ENCODE measurements at places on chromosomes 4 and X.

GRCh38 chrX:72247206-72247942 lies 8.5 kb upstream of the ERCC6L start:
- no peak for DNase-seq

DNA sequence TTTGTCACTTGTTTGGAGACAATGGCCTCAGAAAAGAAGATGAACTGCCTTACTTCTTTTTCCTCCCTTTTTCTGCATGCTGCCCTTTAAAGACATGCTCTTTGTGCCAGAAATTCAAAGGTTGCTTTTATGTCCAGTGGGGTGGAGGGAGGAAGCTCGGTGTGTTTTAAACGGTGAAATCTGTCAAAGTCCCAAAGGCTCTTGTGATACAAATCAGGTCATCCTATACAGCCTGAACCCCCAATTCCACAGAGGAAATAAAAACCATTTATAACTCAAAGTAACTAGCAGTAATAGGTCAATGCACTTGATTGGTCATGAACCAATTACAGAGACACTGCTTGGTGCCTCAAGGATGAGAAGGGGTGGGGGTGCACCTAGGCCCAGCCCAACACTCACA lies 339.3 kb upstream of the F9 start:
- DNase-seq: no peak

DNA sequence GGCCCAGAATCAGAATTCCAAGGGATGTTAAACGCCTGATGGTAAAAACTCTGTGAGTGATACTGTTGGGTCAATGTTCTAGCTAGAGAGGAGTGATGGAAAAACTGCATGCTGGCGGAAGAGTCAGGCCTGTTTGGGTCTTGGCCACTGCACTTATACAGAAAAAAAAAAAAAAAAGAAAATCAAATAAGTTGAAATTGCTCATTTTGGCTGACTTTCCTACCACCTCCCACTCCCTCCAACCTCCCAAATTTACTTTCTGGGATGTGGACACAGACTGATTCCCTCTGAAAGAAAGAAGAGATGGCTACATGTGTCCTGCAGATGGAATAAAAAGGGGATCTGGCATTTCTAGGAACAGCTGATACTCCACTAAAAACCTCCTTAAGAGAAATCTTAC lies 234.1 kb upstream of the GIMD1 start:
- DNase-seq: no peak

GRCh38 chrX:3621414-3621813 lies 92.0 kb downstream of the PRKX start:
- DNase-seq: no peak

- DNase-seq: no peak
Measured at GRCh38 chr4:80461412-80461811, 125.9 kb downstream of the CFAP299 start.

DNA sequence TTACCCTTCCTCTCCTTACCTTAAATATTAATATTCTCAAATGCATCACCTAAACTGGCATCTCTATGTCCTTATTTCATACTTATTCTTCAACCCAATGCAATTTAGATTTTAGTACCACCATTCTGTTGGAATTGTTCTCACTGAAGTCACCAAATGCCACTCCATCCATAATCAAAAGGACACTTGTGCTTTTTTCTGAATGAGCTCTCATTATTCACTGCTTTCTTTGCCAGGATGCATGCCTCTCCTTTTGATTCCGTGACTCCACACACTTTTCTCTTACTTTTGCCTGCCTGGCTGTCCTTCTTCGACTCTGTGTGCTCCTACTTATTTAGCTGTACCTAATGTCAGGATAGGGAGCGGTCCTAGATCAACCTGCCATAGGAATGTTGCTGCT lies 633.1 kb upstream of the BOD1L1 start:
- DNase-seq: no peak

DNA sequence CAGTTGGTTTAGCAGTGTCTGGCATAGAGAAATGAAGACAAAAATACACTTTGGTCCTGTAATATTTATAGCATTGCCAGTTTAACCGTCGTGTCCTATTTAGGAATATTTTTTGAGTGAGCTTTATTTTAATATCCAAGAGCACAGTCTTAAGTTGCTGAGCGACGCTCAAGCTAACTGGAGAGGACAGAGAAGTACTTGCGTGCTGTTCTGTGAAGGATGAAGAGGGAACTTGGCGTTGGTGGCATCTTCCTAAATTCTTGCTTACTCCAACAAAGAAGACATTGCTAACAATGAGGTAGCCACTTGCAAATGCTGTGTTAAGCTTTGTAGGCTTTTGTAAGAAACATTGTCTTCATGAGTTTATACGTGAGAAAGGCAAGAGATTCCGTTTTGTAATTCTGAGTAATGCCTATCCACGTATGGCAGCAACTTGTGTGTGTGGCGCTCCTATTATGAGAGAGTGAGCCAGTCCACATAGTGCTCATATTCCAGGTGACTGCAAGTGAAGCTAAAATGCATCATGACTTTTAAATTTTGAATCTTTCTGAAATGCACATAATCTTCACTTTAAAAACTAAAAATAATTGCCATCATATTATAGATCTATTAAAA lies 50.6 kb downstream of the SYNPO2 start:
- DNase-seq: no peak

- no peak for DNase-seq
Measured at GRCh38 chr4:86031927-86032326, 327.9 kb downstream of the MAPK10 start.

DNA sequence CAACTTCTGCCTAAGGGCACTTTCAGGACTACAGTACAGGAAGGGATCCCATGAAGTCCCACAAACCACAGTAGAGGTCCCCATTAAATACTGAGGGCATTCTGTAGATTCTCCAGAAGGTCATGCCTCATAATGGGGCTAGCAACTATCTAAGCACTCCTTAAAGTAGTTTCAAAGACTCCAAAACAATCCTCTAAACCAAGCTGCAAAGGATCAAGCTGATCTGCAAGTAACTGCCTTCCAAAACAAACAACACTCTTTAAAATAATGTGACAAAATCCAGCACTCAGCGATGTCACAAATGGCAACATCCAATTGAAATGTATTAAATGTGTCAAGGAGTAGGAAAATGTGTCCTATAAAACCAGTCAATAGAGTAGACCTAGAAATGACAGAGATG lies 118.7 kb downstream of the FRYL start:
- no peak for DNase-seq

DNA sequence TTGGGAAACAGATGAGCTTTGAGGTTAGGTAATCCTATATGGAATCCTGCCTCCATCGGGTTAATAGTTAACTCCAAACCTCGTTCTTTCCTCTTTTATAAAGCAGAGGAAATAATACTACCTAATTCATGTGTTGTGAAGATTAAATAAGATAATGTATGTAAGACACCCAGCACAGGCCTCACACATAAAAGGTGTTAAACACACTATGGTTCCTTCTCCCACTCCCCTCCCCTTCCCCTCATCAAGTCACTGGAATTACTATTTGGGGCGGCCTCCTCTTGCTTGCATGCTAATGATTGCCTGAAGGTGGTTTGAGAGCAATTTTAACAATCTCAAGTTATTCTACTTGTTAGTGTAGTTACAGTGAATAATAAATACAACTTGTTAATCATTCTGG lies 404.4 kb upstream of the RASGEF1B start:
- no peak for DNase-seq

Measured in T-helper 9 cell (primary cell).